ENCODE measurements at places on chromosomes 6 and 20.

DNA sequence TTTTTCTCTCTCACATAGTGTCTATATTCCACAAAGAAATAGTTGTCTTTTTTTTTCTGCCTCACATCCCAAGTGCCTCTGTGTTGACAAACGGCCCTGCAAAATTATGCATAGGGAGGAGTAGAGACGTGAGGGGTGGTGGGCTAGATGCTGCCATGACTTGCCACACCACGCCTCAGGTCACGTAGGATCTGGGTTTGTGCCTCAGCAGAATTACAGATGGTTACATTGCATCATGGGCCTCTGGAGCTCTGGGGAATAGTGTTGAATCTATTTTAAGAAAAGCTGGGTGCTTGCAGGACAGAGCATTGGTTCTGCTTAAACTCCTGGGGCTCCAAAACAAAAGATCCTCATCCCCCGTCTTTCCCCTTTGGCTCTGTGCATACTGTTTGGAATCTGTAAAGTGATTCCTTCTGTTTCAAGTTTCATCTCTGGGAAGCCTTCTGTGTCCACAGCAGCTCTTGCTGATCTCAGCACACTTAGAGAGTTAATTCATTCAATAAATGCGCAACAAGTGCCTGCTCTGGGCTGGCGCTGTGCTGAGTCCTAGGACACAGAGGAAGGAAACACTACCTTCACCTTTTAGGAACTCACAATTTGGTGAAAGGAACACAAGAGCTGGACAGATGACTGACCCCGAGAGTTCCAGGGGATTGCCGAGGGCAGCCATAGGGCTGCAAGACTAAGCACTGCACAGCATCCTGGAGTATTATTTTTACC is 2.4 kb downstream of the FANCE start:
- no peak for DNase-seq

DNA sequence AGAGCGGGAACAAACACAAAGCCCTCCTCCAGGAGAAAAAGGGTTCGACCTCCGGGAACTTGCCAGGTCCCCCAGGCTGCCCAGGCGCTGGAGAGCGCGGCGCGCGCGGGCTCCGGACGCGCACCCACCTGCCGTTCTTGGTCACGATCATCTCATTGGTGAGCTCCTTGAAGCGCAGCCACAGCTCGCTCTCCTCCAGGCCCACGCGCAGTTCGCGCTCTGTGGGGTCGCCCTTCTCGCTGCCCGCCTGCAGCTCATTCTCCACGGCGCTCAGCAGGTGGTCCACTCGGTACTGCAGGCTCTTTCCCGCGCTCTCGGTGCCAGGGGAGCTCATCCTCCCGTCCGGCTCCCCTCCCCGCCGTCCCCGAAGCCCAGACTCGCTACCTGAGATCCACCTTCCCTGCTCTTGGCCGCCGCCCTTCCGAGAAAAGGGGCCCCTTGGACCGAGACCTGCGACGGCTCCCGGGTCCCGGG is 356 bp downstream of the TBXT start:
- no peak for DNase-seq

- DNase-seq = no peak
Observed at GRCh38 chr20:36130390-36130789, 24.1 kb upstream of the EPB41L1 start.

DNA sequence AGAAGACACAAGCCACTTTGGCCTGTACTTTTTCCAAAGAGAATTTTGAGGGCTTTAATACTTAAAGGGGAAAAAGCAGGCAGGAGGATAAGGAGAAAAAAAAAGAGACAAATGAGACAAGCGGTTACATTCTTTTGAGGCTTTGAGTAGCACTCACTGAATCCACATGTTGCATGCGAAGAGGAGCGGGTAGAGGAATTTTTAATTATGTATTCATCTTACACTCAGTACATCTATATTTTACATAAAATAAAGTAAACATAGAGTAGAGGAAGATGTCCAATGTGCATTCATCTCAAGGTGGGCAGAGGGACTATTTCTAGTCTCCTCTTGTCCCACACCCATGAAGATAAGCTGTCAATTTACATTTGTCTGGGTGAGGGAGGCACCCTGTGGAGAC is 266.9 kb downstream of the CD109 start:
- DNase-seq = no peak

DNA sequence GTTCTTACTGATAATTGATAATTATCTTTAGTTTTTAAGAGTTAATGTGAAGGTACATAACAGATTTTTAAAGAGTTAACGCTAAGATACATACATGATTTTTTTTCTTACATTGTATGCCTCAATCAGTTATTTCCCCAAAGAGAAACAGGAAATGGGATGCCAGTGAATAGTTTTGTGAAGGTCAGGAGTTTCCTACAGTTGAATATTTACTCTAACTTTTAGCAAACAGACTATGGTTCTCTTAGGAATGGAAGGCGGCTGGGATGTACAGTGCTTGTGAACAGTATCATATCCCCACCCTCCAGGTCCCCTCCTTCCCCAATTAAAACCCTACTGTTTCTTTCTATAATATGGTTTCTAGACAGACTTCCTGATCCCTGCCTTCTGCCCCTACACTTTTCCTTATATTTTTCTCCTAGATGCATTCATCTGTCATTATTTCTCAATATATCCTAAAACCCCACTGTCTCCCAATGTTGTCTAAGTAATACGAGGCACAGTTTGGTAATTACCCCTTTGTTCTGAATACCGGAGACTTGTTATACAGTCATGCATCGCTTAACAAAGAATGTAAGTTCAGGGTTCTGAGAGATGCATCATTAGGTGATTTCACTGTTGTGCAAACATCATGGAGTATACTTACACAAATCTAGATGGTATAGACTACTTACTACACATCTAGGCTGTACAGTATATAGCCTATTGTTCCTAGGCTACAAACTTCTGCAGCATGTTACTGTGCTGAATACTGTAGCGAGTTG is 29.2 kb downstream of the SLC35A1 start:
- DNase-seq = no peak

GRCh38 chr6:18352842-18353241 is 34.3 kb upstream of the RNF144B start:
- DNase-seq = no peak

- no peak for DNase-seq
Observed at GRCh38 chr6:6518631-6519427, 69.7 kb upstream of the LY86 start.

DNA sequence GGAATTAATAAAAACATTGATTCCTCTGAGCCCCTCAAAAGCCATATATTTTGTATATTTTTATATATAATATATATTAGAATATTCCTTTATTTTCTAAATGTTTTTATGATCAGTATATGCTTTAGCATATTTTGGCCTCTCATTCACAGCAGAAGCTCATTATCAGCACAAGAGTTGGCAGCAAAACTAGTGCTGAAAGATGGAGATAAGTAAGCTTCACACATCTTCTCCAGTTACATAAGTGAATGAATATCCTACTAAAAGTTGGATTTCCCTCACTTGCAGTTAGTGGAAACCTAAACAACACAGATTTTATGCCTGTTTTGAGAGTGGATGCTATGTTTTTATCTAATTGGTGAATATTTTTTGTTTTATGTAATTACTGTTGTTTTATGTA is 1303.8 kb upstream of the ADGRB3 start:
- DNase-seq = no peak

DNA sequence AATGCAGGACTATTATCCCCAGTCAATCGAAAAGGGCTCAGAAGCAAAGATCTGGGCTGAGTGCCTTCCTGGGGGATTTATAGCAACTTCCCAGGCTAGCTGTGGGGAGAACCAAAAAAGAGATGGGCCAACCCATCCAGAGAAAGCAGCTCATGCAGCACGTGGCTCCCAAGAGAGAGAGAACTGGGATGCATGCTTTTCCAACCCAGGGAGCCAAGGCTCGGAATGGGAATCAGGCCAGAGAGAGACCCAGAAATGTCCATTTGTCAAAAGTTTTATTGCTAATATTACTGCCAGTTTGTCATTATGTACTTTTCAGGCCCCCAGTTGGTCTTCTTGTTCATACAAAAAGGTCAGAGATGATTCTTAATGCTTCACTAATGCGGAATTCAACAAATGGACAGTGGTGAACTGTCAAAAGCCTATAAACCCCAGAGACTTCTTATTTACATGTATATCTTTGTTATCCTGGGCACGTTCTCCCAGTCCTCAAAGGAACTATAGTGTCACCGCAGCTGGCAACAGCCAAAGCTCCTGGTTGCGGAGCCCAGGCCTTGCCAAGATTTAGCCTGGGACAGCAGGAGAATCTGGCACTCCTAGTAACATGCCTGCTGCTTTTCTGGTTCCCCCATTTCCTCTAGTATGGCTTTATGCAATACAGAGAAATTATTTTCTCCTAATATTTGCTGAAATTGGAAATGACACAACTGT is 139.1 kb upstream of the POU3F2 start:
- no peak for DNase-seq

- DNase-seq = no peak
Observed at GRCh38 chr20:63025534-63026331, 19.0 kb upstream of the BHLHE23 start.

DNA sequence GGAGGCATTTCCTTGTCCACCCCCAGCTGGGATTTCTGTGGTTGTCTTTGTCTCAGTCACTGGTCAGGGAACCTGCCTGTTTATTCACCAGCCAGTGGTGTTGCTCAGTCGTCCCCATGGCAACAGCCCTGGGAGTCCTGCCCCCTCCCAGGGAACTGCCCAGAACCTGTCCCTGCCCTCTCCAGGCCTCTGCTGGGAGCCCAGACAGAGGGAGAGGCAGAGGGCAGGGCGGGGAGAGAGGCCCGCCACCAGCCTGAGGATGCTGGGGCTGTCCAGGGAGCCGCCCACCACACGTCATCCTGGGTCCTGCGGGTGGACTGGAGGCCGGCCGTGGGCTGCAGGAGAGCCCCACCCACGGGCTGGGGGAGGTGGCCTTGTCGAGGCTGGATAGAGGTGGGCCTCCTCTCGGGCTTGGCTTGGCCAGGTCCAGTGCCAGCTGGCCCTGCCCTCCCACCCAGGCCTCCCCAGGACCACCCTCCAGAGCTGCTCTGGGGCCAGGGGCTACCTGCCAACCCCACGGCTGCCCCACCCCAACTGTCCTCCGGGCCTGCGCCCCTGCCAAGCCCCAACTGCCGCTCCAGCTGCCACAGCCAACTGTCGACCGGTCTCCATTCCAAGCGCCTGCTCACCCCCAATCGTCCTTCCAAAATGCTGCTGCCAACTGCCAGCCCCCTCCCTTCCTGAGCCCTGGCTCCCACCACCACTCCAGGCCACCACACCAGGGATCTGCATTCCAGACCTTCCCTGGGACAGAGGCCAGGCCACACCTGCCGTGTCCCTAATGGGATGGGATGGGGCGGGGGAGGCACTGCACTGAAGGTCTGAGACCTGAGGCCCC is 4.2 kb upstream of the ZBTB46 start:
- no peak for DNase-seq

GRCh38 chr6:43771858-43772680 is 2.1 kb downstream of the VEGFA start:
- DNase-seq = no peak

- DNase-seq = no peak
Observed at GRCh38 chr6:158783851-158784250, 35.3 kb downstream of the EZR start.

DNA sequence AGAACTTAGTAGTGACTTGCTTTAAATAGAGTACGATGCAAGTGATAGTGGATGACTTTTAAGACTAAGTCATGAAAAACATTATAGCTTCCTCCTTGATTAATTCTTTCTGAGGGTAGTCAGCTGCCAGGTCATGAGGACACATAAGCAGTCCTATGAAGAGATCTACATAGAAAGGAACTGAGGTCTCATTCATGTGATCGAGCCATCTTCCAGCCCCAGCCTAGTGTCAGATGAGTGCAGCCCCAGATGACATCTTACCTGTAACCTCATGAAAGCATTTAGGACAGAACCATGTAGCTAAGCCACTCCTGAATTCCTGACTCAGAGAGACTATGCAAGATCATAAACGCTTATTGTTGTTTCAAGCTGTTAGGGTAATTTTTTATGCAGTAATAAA is 67.7 kb downstream of the AK9 start:
- no peak for DNase-seq

GRCh38 chr20:36984257-36984638 is 32.7 kb upstream of the SAMHD1 start:
- no peak for DNase-seq

- no peak for DNase-seq
Observed at GRCh38 chr6:70353448-70353847, 50.6 kb upstream of the COL9A1 start.

GRCh38 chr20:9999645-10000044 is 35.1 kb upstream of the ANKEF1 start:
- no peak for DNase-seq

GRCh38 chr20:52747845-52748284 is 224.3 kb upstream of the TSHZ2 start:
- no peak for DNase-seq

DNA sequence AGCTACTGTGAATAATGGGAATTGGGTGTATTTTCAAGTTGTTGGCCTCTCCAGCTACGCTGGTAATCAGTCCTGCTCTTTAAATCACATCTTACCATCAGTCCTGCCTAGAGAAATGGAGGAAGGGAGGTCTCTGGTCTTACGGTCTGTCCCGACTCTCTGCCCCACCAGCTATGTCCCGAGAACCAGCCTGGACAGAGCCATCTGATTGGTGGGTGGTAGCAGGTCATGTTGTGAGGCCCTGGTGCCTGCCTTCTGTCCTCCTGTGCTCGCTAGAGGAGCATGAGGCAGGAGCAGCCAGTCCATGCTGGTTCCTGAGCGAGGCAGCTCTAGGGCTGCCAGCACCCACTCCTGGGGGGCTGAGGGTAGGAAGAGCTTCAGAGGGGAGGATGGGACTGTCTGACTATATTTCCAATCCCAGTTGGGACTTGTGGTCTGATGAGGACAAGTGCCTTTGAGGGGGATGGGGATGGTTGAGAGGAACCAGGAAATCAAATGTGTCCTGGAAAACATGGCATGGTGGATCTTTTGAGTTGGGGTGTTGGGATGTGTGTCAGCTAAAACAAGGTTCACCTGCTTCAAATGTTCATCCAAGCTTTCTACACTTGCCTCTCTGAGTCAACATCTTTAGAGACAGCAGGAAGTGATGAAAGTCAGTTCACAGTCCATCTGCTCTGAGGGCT is 33.0 kb downstream of the SYNJ2 start:
- no peak for DNase-seq

DNA sequence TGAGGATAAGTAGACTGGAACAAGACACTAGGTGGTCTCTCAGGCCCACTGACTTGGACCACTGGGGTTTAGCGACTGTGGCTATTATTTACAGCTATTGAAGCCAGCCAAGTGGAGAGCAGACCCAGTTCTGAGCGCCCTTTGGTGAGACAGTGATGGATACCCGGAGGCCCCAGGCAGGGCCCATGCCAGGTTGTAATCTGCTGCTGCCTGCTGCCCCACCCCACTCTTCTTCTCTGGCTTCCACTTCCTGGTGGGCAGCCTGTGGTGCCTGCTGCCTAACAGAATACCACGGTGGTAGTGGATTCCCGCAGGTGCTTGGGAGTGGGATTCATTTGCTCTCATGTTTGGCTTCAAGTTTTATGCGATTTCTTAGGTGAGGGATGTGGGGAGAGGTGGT is 570 bp downstream of the RAB44 start:
- no peak for DNase-seq

DNA sequence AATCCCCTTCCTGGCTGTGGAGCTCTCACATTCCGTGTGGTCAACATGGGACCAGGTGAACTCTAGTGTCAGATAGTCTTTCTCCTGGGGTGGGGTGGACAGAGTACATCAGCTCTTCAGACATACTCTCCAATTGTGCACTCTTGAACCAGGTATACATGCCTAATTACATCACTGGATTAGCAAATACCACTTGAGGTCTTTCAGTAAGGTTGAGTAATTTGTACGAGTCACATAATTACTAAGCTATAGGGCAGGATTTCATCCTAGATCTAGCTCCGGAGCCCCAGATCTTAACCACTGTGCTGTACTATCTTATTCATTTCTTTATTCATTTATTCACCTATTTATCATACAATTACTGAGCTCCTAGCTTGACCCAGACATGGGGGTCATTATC is 821.3 kb downstream of the TFAP2A start:
- DNase-seq = no peak

GRCh38 chr6:98477231-98477630 is 357.1 kb upstream of the POU3F2 start:
- DNase-seq = no peak
